Stimulated activated CD4-positive, alpha-beta T cell treated with anti-CD3 and anti-CD28 coated beads, Interleukin-1b, Interleukin-23, amount 100 ng/mL, for 1 hour (primary cell): ENCODE measurements at places on chromosomes 2 and 18.

DNA sequence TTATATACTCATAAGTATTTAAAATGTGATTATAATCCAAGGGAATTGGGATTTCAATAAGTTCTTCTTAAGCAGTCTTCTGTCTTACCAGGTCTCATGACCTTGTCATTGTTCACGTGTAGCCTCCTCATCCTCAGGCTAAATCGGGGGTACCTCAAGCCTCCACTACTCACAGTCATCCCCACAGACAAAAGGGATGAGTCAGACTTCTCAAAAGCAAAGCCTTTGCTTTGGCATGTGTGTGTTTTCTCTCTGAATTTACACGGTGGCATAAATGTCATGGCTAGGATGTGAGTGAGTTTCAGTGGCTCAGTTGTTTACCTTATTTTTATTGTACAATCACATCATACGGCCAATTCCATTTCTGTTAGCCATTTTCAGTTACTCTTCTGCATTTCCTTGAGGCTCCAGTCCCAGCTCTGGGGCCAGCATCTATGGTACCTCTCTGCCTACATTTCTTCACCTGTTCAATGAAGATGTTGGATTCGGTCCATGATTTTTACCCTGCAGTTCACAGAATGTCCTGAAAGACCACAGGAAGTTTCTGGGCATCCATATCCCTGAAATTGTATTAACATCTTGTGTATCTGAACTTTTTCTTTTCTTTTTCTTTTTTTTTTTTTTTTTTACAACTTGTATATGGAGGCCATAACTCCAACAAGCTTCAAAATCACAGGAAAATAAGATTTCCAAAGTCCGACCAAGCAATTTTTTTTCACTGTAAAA is 195.3 kb downstream of the FHOD3 start:
- no peak for DNase-seq

- DNase-seq, result no peak
Observed at GRCh38 chr18:48455555-48456478, 46.6 kb upstream of the ZBTB7C start.

DNA sequence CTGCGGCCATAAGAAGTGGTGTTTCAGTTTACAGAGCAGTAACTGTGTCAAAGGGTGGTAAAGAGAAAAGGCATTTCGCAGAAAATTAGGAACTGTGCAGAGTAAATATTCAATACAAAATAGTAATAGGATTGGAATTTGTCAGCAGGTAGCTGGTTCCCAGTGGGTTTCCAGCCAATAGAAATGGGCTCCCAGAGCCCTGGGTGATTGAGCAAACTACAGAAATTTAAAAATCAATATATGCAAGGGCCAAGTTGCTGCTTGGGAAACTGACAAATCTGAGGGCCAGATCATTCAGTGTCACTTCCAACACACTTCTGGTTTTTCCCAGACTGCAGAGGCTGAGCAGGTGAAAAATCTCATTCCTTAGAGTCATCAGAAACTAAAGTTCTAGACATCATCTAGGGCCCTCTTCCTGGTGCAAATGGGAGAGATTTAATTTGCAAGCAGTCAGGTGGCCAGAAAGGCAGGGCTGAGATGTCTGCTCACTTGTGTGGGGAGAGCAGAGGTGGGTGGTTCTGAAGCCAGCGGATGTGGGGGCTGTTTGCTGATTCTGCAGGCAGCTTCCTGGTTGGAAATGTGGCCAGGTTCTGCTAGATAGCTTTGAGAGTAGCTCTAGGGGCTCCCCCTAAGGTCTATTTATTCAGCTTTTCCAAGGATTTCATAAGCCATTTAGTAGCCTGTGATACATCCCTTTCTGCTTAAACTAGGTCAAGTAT is 182.4 kb downstream of the NCK2 start:
- DNase-seq, result peak; percentile 17

DNA sequence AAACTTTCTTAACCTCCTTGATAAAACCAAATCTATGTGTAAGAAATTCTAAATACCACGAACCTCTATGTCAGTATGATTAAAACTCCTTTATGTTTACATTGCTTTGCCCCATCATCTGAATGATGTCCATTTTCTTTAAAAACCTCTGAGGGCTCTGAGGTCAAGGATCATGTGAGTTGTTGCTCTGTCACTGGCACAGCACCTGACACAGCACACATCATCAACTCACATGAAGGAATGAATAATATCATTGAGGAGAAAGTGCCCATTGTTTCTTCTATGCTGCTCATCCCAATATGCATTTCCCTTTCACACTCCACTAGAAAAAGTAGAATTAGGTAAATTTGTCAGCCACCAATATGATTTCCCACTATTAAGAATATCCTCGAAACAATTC is 1178.7 kb upstream of the NRXN1 start:
- DNase-seq, result no peak

DNA sequence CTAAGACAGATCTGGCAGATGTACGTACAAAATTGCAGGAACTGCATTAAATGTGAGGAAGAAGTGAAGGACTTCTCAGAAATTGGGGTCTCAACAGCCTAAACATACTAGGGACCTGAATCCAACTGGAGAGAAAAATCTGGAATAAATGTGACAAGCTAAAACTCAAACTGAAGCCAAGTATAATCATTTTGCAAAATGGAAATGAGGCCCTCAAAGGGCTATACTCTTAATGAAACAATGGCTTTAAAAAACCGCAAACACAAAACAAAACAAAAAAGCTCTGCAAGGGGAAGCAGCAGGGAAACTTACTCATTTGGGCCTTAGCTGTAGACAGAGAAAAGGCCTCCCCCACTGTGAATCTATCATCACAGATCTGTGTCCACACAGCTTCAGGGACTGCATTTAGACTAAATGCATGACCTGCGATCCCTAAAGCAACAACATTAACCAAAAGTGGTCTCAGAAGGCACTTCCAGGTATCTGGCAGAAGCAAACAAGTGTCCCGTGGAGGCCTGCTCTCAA is 63.2 kb downstream of the CCBE1 start:
- DNase-seq, result no peak

DNA sequence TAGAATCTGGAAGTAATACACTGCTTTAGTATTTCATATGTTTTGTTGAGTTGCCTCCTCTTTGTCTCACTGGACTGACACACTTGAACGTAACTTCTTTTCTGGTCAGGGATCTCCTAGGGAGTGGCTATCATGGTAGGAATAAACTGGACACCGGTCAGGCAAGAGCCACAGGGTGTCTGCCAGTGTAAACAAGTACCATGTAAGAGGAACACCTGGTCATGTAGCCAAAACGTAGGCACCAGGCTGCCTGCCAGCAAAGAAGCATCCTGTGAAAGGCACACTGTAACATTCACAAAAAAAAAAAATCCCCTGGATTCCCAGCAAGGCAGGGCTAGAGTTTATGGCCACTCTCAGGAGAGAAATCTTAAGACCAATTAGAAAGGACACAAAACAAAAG is 372.8 kb upstream of the RND3 start:
- no peak for DNase-seq

GRCh38 chr2:46386763-46387162 is 89.6 kb downstream of the EPAS1 start:
- no peak for DNase-seq

DNA sequence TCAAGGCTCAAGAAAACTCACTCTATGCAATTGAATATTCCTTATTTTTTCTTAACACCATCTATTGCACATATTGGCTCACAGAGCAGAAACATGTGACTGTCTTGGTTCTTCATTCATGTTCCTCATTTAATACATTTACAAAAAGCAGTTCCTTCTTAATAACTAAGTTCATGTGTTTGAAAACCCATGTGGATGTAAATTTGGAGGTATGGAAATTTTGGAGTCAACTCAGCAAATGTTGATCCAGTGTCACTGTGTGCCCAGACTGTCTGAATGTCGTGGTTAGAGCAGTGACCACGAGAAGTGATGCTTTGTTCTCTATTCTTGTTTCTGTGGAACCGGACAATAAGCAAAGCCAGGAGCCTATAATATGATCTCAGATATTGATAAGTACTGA is 299.1 kb downstream of the SETBP1 start:
- no peak for DNase-seq

GRCh38 chr18:52749542-52749941 is 409.5 kb downstream of the DCC start:
- DNase-seq, result no peak

DNA sequence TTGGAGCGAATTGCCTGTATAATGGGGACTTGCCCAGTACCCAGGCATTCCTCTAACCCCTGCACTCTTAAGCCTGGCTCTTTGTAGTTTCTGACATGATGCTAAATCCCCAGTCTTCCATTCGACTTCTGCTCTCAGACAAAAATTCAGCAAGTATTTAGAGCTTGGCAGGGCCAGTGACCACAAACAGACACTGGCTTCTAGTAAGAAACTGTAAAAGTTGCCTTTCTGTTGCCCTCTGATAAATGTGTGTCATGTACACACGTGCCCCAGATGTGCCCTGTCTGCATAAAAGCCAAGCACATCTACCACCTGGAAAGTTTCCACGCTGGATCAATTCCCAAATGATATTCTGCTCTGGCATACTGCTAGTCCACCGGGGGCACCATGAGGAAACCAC is 18.0 kb downstream of the PAX3 start:
- DNase-seq, result no peak

DNA sequence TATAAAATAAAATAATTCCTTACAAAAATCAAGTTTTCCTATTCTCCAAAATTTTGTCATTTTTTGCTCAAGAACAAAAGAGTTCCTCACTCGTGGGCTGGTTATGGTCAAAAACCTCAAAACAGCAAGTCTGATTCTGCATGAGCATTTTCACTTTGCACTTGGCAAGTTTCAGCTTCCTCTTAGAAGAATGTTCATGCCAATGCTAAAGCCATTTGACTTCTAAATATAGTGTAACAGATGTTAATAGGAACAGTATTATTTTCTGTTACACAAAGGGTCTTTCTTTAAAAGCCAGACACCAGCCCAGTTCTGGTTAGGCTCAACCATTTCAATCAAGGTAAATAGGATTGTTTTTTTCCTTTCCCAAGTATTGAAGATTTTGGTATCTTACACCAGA is 261.3 kb upstream of the CCDC68 start:
- DNase-seq, result no peak

DNA sequence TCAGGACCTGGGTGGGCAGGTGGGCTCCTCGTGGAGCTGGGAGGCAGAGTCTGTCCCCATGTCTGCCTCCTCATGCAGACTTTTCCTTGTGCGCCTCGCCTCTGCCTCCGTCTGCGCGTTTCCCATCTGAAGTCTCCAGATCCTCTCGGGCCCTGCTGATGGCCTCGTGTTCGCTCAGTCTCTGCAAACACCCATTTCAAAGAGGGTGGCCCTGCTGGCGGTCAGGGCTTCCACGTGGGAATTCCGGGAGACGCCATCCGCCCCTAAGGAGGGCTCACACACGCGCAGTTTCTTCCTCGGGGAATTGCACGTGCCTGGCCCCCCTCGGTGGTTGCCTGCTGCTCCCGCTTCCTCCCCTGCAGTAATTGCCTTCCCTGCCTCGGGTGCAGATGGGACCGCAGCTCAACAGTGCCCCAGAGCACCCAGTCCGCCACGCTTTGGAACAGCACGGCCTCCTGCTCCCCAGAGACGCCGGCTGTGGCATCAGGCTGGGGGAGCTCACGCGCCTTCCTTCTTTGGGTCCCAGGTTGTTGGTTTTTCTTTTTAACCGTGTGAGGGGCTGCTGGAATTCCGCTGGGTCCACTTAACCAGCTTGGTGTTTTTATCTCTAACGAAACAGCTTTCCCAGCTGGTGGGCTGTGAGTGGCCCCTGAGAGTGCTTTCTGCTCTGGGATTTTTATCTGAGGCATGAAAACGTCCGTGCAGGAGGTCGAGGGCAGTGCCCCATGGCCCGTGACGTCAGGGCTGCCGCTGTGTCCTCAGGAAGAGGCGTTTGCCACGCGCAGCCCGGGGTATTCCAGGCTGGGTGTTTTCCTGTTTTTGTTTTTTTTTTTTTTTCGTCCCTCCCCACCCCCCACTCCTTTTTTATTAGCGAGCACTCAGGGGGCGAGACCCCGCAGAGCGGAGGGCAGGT is 16.1 kb downstream of the NFATC1 start:
- no peak for DNase-seq

DNA sequence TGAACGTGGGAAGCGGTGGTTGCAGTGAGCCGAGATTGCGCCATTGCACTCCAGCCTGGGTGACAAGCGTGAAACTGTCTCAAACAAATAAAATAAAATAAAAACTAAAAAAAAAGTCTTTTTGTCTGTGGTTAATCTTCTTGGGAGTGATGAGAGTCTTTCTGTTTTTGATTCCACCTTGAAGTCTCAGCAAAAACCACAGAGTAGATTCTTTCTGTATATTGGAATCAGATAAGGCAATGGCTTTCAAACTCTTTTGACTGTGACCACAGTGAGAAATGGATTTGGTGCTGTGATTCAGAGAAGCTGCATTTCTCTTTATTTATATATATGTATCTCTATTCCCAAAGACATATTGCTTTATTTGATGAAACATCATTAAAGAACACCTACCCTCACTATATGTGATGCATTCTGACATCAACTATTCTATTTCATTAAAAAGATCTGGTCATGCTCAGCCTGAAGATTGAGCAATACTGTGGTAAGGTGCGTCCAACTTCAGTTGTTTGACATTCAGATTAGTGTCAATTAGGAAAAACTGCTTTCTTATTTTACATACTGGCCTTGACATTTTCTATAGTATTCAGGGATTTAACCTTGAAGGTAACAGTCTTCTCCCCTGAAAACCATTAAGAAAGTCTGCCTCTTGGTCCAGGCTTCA is 15.6 kb downstream of the HRH4 start:
- DNase-seq, result no peak

DNA sequence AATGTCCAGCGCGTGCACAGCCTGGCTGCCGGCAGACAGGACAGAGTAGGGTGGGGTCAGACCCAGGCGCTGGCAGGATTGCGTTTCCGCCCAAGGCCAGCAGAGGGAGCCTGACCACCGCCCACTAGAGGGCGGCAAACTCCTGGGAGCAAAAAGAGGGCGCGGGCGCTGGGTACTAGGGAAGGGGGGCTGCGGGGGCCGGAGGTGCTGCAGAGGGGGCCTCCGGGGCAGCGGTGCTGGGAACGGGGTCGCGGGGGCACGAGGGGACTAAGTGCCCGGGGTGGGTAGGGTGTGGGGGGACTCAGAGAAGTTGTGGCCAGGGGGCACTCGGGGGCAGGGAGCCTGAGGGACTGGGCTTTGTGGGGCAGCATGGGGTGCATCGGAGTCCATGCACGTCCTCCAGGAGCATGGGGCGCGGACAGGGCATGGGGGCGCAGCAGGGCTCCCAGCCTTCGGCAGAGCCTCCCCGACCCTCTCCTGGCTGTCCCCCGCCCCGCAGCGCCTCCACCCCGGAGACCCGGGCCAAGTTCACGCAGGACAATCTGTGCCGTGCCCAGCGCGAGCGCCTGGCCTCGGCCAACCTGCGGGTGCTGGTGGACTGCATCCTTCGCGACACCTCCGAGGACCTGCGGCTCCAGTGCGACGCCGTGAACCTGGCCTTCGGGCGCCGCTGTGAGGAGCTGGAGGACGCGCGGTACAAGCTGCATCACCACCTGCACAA is 3.2 kb downstream of the TEKT4 start:
- no peak for DNase-seq
